ENCODE measurements at places on chromosomes 5 and 9. TPM values are rescaled to one million over a fixed set of nuclear protein-coding genes. Genes with fewer than 3 reads are reported as not detected.
A peak's percentile ranks its signal among the peaks of the same experiment; 100 is the strongest.

DNA sequence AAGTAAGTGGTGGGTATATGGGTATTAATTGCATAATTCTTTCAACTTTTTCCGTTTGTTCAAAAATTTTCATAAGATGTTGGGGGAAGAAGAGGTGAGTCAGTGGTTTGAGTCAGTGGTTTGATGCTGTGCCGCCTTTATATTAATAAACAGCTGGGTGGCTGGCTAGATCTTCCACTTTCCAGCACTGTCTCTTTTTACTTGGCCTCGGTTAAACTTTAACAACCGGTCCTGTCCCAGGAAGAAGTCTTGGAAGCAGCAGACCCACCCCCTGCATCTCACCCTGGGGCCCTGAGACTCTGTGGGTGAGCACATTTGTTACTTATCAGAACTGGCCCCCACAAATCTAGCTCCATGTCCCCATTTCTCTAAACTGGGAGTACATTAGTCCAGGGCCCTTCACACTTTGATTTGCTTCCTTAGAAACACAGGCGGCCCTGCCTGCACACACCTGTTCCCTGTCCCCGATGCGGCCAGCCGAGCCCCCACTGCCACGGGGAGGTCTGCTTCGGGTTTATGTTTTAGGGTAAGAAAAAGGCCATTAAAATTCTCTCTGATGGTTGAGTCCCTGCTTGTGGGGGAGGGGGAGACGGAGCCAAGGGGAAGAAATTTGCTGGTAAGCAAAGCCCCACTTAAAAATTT is 90.7 kb downstream of the PTCH1 start:
- peak; percentile 46 for ATAC-seq

DNA sequence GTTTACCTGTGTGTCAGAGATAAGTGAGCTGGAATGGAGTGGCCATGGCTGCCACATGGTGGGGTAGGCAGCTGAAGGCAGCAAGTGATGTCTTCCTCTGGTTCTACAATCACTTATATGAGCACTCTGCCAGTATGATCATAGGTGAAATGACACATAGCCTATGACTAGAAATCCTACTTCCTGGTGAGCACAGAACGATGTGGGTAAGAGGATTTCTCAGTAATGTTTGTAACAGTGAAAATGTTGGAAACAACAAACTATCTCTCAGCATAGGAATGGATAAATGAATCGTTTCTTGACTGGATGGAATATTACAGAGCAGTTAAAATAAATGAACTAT is 187.0 kb upstream of the S1PR3 start:
- ATAC-seq, result no peak

DNA sequence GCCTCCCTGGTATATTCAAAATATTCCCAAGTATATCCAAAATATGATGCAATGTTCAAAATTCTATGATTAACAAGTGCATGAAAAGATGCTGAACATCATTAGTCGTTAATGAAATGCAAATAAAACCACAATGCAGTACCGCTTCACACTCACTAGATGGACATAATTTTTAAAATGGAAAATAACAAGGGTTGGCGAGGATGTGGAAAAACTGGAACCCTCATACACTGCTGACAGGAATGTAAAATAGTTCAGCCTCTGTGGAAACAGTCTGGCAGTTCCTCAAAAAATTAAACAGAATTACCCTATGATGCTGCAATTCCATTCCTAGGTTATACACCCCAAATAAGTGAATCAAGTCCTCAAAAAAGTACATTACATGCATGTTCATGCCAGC is 36.1 kb upstream of the MYOT start:
- ATAC-seq, result no peak

DNA sequence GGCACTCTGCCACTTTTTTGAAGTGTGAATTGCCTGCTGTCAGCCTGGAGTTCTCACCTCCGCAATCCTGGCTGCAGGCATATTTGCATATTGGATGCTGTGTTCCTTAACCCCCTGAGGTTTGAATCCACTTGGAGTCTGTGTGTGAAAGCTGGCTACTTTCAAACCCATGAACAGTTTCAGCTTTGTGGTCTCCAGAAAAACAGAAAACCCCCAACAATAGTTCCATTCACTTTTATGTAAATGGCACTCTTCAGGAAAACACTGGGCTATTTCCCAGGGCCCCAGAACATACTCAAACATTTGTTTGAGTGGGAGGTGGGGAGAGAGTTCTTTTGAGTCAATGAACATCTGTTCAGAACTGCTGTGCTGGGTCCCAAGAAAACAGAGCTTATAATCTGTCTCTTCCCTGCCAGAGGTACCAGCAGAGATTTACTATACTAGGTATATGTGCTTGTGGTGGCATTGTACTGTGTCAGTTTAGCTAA is 5.0 kb downstream of the NUDT2 start:
- ATAC-seq, result no peak

DNA sequence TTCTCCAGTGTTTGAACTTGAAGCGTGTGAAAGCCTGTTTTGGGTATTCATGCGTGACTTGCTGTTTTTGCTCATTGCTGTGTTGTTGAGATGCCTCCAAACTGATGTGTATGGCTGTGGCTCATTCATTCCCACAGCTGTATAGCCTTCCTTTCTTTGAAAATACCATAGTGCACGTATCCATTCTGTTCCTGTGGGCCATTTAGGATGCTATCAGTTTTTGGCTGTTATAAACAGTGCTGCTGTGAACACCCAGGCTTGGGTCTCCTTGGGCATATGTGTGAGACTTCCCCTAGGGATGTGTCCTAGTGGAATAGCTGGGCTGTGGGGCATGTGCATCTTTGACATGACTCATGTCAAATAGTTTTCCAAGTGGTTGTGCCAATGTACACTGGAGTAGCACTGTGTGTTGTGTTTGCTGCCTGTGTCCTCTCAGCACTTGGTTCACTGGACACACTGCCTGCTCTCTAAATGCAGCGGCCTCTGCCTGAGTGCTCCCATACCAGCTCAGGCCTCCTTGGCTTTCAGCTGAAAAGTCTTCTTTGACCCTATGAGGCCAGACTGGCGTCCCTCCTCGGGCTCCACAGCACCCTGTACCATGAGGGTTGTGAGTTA is 102.6 kb upstream of the TBC1D2 start:
- ATAC-seq, result no peak

Gene SLC34A1
- 0.22 TPM for total RNA-seq

Gene CSF1R
- 0.18 TPM for total RNA-seq
